Panc1 (cell line): ENCODE measurements at places on chromosomes 11 and 22. TPM values are rescaled to one million over a fixed set of nuclear protein-coding genes. Genes with fewer than 3 reads are reported as not detected.

Gene PRR33
- total RNA-seq, result not detected

Gene BARX2
- 3.9 TPM for total RNA-seq

Gene PHF5A
- total RNA-seq, result 34.9 TPM

Gene B3GAT3
- total RNA-seq, result 68.2 TPM

Gene EIF4ENIF1
- total RNA-seq, result 23.3 TPM

Gene CASP4
- 25.8 TPM for total RNA-seq

Gene OR8G5
- total RNA-seq, result not detected

Gene MS4A15
- not detected for total RNA-seq

Gene GGTLC2
- total RNA-seq, result not detected

Gene CCDC73
- total RNA-seq, result not detected

Gene SLC22A6
- not detected for total RNA-seq

Gene C11orf21
- 0.31 TPM for total RNA-seq

Gene GSC2
- 0.23 TPM for total RNA-seq

Gene C22orf31
- total RNA-seq, result not detected

Gene CNTN5
- not detected for total RNA-seq

Gene C11orf87
- total RNA-seq, result not detected

Gene CRYBA4
- not detected for total RNA-seq

Gene GALNT18
- 8.6 TPM for total RNA-seq

Gene C11orf65
- total RNA-seq, result 0.18 TPM

Gene CHORDC1
- 88.8 TPM for total RNA-seq

Gene POU2AF3
- total RNA-seq, result 0.64 TPM

Gene PHLDA2
- 195 TPM for total RNA-seq

Gene SLC43A1
- 2.0 TPM for total RNA-seq

Gene APLNR
- not detected for total RNA-seq

Gene APBB1
- 9.6 TPM for total RNA-seq

Gene LRRC10B
- 0.23 TPM for total RNA-seq

Gene OR52N4
- total RNA-seq, result not detected

Gene ADAMTS15
- total RNA-seq, result 39.9 TPM

Gene ROM1
- 2.7 TPM for total RNA-seq

Gene CRACR2B
- 132 TPM for total RNA-seq

Gene CD6
- 1.1 TPM for total RNA-seq

Gene DDTL
- not detected for total RNA-seq

Gene LRRC75B
- 4.1 TPM for total RNA-seq

Gene C11orf16
- total RNA-seq, result 0.15 TPM

Gene DEFB131B
- not detected for total RNA-seq

Gene NLRP10
- total RNA-seq, result not detected

Gene TSPAN18
- 21.3 TPM for total RNA-seq

Gene PRDM11
- total RNA-seq, result 27.4 TPM

Gene SIDT2
- 47.6 TPM for total RNA-seq

Gene CDC42BPG
- 4.1 TPM for total RNA-seq

Gene CLTCL1
- total RNA-seq, result 11.9 TPM

Gene SLC2A11
- 33.8 TPM for total RNA-seq

Gene CBLIF
- total RNA-seq, result not detected

Gene OTOG
- not detected for total RNA-seq

Gene PGA5
- not detected for total RNA-seq

Gene TIGD3
- 2.4 TPM for total RNA-seq

Gene KRTAP5-1
- total RNA-seq, result not detected

Gene APOBEC3H
- not detected for total RNA-seq

Gene TMPRSS6
- not detected for total RNA-seq

Gene GNG3
- total RNA-seq, result not detected

Gene CARD10
- total RNA-seq, result 43.1 TPM

Gene SF3A1
- 176 TPM for total RNA-seq
